ENCODE measurements at places on chromosomes 4 and X. TPM values are rescaled to one million over a fixed set of nuclear protein-coding genes. Genes with fewer than 3 reads are reported as not detected.

PRRG3 gene
- 0.43 TPM for total RNA-seq

RADX gene
- 5.3 TPM for total RNA-seq

JAKMIP1 gene
- total RNA-seq, result 0.89 TPM

XPNPEP2 gene
- 1.2 TPM for total RNA-seq

HSD17B13 gene
- total RNA-seq, result 0.12 TPM

MAP3K15 gene
- 2.9 TPM for total RNA-seq

CCSER1 gene
- 18.1 TPM for total RNA-seq

GPR34 gene
- total RNA-seq, result not detected

PRR32 gene
- not detected for total RNA-seq

CLDN34 gene
- total RNA-seq, result 0.86 TPM

TMSB15C gene
- total RNA-seq, result 16.5 TPM

CT45A3 gene
- not detected for total RNA-seq

RIPPLY1 gene
- total RNA-seq, result not detected

RGN gene
- 3.5 TPM for total RNA-seq

JCHAIN gene
- not detected for total RNA-seq

SSX3 gene
- not detected for total RNA-seq

NHS gene
- 27.8 TPM for total RNA-seq

CT45A5 gene
- total RNA-seq, result not detected

TMEM271 gene
- total RNA-seq, result 0.21 TPM

FAM184B gene
- total RNA-seq, result 0.12 TPM

MEPE gene
- not detected for total RNA-seq

LSM6 gene
- 41.1 TPM for total RNA-seq

GABRG1 gene
- total RNA-seq, result 0.88 TPM

Data from type B pancreatic cell (in vitro differentiated cells).